ENCODE measurements at places on chromosomes 12 and 14. TPM values are rescaled to one million over a fixed set of nuclear protein-coding genes. Genes with fewer than 3 reads are reported as not detected.

The HNRNPA1 gene
- total RNA-seq: 292 TPM

The HOXC11 gene
- 0.32 TPM for total RNA-seq

The APEX1 gene
- total RNA-seq: 21.5 TPM

The CRIP1 gene
- 106 TPM for total RNA-seq

The KIF26A gene
- total RNA-seq: 32.6 TPM

The GLI1 gene
- 2.8 TPM for total RNA-seq

The TMEM132D gene
- not detected for total RNA-seq

The IL31 gene
- not detected for total RNA-seq
